ENCODE measurements at places on chromosomes 1 and 21.

- no peak for DNase-seq
Observed at GRCh38 chr1:6761196-6761737, 24.0 kb upstream of the CAMTA1 start.

GRCh38 chr1:230120921-230121381, 53.9 kb downstream of the GALNT2 start:
- DNase-seq, result no peak

DNA sequence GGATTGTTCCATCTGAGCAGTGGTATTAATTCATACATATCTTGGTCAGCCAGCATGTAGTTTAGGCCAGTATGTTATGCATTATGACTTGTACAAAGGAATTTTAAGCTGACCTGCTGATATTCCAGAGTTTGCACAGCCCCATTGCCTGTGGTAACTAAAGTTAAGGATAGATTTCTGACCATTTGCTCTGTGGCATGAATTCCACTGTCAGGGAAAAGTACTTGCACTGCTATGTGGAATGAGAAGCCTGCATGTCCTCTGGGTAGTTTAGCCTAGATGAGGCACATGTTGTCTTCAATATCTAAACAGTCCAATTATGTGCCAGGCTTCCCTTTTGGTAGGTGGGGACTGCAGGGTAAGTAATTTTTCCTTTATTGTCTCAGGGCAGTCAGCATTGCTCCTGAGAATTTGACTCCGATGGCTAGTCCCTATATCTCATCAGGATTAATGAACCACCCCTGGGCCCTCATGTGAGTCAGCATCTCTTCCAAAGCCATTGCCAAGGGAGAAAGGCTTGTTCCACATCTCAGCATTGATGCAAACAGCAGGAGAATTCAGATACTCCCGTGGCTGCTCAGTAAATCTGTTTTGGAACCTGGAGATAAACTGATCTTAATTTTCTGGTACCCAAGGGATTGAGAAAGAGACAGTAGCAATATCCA, 30.2 kb downstream of the NEK7 start:
- no peak for DNase-seq

DNA sequence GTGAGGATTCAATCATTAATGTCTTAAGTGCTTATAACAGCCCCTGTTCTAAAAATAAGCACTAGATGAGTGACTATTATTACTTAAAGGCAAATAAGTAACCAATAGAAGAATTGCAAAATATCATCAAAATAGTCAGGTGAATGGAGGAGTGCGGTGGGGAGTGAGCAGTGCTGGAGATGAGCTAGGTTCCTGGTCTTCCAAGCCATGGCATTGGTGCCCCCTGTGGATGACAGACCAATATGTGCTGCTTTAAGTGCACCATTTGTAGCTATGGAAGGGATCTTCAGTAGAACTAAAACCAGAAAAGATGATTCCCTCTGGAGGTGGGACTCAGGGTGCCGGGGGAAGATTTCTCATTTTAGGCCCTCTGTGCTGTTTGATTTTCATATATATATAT, 46.1 kb upstream of the SLC30A1 start:
- DNase-seq, result peak; percentile 50

GRCh38 chr21:33035147-33035546, 9.4 kb downstream of the OLIG2 start:
- no peak for DNase-seq

- DNase-seq, result no peak
Observed at GRCh38 chr1:241163363-241163762, 193.6 kb downstream of the RGS7 start.

DNA sequence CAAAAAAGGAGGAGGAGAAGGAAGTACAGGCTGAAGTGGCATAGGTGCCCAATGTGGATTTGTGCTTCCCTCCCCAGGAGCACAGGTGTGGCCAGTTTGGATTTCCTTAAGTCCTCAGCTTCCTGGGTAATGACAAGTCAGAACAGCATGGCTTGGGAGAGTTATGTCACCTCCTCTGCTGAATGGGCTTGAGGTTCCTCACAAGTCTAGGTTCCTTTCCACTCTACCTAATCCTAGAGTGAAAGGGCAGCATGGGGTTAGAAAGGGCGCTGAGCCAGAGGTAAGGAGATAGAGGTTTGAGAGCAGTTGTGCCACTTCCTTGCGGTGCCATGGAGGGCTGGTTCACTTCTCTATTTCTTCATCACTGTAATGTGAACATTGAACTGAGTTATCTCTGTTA, 35.5 kb upstream of the IL20 start:
- peak; percentile 10 for DNase-seq

GRCh38 chr1:25150985-25151495, 81.3 kb downstream of the SYF2 start:
- no peak for DNase-seq

DNA sequence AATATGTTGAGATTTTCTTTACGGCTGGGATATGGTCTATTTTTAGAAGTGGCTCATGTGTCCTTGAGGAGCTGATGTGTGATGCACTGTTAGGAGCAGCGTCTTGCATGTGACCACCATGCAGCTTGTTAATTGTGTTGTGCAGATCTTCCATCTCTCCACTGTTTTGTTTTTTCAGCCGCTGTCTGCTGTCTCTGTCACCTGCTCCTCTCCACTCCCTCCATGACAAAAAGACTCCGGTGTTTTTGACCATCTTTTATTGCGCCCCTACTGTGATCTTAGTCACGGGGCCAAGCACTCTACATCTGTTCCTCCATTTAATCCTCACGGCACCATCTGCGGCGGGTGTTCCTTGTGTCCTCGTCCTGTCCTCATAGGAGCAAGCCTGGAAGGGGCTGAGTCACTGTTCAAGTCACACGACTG, 51.8 kb downstream of the ADARB1 start:
- DNase-seq, result no peak

- DNase-seq, result no peak
Observed at GRCh38 chr1:95061445-95062006, 11.2 kb downstream of the ALG14 start.

- DNase-seq, result no peak
Observed at GRCh38 chr21:45102391-45102932, 28.1 kb downstream of the ADARB1 start.

GRCh38 chr1:228850141-228851100, 115.1 kb downstream of the RHOU start:
- DNase-seq, result no peak

GRCh38 chr1:111835514-111835913, 79.8 kb downstream of the DDX20 start:
- no peak for DNase-seq

DNA sequence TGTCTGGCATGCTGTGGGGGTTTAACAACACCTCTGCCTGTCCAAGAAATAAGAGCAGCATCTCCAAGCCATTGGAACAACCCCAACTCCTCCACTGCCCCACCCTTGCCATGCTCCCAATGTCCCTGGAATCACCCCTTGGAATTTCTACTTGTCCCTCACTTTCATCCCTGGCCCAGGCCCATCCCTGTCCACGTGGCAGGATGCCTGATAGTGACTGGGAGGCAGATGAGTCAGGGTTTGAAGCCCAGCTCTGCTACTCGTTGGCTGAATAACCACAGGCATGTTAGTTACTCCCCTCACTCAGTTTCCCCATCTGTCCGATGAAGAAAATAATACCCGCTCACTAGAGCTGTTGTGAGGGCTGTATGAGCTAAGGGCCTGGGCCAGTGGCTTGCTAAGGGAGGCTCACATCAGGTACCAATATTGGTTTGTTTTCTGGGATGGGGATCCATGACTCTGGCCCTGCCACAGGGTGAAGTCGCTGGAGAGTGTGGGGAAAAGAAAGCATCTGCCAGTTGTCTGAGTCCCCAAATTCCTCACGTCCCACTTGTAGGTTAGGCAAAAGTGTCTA, 99.4 kb upstream of the TLR5 start:
- no peak for DNase-seq

Measured in CD4-positive, alpha-beta T cell treated with Interleukin-6 for 4 hours (primary cell).